ENCODE measurements at places on chromosomes 1 and 21.
A peak's percentile ranks its signal among the peaks of the same experiment; 100 is the strongest.

- DNase-seq, result peak; percentile 73
Observed at GRCh38 chr21:44089001-44089911, 17.9 kb upstream of the PWP2 start.

DNA sequence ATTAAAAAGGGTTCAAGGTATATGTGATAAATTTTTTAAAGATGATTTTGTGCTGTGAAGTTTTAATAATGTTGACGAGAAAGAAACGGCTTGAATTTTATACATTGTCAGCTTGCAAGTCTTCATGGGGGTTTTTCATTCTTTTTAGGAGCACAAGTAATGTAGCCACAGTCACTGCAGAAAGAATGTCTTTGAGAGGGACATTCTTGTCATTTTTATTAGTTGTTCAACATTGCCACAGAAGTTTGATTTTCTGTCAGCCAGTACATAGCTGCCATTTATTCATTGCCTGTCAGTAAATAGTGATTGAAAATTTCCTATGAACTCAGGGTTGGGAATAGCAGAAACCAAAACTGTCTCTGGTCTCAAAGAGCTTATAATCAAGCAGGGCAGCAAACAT lies 156.3 kb downstream of the DHRS3 start:
- DNase-seq, result no peak

GRCh38 chr1:28259934-28260802 lies 850 bp downstream of the SESN2 start:
- peak; percentile 44 for DNase-seq

- DNase-seq, result no peak
Observed at GRCh38 chr1:90557706-90558105, 159.4 kb downstream of the BARHL2 start.

DNA sequence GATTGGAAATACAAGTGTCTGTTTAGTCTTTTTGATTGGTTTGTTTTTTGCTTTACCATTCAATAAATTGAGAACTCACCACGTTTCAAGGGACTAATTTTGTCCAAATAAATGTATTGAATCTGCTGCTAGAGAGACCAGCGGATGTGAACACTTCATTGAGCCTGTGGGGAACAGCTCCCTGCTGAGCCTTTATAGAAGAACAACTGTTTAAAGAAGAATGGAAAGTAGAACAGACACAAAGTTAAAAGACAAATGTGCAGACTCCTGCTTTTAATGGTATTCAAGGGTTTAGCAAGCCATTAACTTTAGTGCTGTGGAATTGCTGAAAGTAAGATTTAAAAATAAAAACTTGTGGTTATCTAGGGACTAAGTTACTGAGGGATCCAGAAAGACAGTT lies 817.7 kb upstream of the B3GALT2 start:
- no peak for DNase-seq

DNA sequence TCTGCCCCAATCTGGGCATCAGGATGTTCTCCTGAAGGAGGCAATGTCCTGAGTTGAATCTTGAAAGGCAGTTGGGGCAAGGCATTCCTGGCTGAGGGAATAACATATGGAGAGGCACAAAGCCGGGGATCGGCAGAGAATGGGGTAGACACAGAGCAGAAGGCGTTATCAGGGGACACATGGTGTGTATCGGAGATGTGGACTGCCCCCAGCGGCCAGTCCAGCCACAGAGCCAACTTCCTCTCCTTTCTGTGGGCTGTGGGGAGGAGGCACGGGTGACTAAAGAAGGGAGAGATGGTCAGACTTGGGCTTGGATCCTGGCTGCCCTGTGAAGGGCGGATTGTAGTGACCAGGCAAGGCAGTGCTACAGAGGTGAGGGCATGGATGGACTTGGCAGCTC lies 32.1 kb downstream of the FOXD2 start:
- no peak for DNase-seq

GRCh38 chr1:89147678-89148658 lies 22.1 kb upstream of the GBP2 start:
- no peak for DNase-seq

GRCh38 chr1:230251644-230252191 lies 174.4 kb downstream of the PGBD5 start:
- no peak for DNase-seq

GRCh38 chr1:64263335-64263734 lies 59.9 kb downstream of the UBE2U start:
- DNase-seq, result no peak

GRCh38 chr1:206699000-206699586 lies 14.4 kb downstream of the MAPKAPK2 start:
- no peak for DNase-seq

DNA sequence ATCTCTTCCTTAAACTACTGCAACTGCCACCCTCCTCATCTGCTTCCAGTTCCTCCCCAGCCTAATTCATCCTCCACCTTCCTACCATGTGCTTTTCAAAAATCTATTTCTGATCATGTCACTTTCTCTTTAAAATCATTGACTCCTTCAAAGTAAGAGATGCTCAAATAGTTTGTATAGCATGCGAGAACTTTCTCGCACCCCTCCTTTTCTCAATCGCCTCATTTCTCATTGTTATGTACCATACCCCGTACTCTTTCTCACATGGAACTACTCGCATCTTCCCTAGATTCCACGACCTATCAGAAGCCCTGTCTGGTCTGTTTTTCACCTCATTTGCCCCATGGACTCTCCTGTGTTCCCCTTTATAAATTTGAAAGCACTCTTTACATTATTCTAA lies 238.2 kb downstream of the NRIP1 start:
- no peak for DNase-seq

DNA sequence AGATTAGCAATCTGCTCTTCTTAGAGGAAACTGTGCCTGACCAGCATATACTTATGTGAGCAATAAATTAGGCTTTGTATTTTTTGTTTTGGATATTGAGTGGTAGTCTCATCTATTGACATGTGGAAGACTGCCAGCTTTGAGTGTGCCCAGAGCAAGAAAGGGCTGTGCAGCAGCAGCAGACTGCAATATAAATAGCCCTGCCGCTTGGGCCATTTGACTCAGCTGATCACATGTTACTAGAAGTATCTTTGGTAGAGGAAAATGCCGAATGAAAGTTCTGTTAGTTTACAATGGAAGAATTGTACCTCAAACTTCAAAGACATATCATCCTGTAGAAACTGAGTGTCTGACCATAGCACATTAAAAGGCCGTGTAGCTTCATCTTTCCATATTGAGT lies 9.1 kb upstream of the PSMB2 start:
- no peak for DNase-seq

DNA sequence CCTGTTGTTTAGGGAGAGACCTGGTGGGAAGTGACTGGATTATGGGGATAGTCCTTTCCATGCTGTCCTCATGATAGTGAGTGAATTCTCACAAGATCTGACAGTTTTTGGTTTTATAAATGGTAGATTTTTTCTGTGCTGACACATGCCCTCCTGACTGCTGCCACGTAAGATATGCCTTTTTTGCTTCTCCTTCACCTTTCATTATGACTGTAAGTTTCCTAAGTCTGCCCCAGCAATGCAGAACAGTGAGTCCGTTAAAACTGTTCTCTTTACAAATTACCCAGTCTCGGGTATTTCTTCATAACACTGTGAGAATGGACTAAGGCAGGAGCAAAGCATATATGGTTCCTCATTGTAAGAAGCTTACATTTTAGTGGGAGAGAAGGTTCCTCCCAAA lies 1727.2 kb downstream of the NCAM2 start:
- no peak for DNase-seq

GRCh38 chr1:91499904-91500755 lies 521 bp upstream of the CDC7 start:
- DNase-seq, result no peak

DNA sequence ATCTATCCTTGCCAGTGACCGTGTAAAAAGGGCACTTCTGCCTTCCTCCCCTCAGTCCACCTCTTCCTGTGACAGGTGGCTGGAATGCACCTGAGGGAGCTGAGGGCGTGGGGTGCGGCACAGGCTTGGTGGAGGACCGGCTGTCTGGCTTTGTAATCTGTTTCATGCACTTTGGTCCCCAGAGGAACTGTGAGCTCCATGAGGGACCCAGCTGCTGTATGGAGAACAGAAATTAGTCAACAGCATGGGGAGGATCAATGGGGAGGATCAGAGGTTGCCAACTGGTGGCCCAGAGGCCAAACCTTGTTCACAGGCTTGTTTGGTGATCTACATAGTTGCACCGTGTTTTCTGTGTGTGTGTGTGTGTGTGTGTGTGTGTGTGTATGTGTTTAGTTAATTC lies 19.0 kb upstream of the LUZP1 start:
- no peak for DNase-seq

All from CD4-positive, alpha-beta T cell treated with Interleukin-6 for 4 hours (primary cell).